ENCODE measurements at places on chromosomes 16 and 17.

DNA sequence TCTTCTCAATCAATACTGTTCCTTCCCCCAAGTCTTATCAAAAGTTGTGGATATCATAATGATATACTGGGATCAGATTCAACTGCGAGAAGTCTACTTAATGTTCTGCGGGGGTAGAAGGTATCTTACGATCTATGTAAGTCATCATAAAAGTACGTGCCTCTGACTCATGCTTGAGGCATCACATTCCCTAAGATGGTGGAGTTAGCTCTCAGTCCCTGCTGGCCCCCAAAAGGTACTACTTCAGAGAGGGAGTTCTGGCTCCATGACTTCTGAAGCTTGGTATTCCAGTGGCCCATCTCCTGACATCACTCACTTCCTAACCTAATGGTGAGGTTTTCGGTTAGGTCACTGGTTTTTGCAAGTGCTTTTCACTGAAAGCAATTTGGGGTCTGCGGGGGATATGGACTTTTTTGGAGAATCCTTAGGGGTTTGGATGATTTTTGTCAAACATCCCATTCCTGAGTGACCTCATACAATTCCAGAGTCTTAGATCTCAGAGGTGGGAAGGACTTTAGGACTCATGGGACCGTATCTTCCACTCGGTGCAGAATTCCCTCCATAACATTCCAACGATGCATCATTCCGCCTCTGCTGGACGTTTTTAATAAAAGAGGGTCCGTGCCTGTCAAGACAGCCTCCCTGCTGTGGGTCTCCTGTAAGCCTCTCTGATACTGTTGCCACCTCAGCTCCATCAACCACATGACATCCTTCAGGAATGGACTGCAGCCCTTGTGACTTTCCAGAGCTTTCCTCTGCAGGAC, 74.3 kb downstream of the DYNLRB2 start:
- DNase-seq, result peak; percentile 71

DNA sequence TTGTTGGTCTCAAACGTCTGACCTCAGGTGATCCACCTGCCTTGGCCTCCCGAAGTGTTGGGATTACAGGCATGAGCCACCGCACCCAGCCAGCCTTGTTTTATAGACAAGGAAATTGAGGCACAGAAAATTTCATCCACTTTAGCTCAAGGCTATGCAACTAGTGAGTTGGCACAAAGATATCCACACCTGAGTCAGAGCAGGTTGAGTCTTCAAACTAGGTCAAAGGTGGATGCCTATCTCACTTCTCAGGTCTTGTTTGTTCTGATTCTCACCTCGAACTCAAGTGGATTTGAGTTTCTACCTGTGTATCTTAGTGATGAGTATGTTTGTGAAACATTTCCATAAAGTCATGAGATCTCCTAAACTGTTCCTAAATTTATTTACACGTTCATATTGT, 35.6 kb upstream of the GAS7 start:
- DNase-seq, result no peak

DNA sequence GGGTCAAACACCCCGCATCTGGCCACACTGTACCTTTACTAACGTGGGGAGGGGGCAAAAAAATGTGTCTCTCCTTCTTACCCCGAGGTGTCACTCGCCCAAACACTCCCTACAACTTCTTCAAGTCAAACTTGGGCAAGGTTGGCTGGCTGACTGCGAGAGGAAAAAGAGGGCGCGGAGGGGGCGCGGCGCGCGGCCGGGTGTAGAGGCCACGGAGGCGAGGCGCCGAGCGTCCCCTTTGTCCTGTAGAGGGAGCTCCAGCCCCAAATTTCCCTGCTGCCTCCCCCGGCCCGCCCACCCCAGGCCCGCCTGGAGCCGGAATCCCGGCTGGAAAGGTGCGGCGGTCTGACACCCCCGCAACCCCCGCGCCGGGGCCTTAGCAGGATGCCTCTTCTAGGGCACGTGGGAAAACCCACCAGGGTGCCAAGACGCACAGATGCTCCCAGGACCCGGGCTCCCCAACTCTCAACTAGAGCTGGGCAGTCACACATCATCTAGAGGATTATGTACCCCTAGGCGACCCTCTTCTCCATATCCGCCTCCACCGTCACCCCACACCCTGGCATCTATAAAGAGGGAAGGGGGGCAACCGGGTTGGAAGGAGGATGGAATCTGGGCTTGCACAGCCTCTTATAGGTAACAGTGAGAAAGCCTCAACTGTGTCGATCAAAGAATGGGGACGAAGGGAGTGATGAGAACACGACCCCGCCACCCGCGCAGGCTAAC, 4.2 kb downstream of the IRX3 start:
- no peak for DNase-seq

DNA sequence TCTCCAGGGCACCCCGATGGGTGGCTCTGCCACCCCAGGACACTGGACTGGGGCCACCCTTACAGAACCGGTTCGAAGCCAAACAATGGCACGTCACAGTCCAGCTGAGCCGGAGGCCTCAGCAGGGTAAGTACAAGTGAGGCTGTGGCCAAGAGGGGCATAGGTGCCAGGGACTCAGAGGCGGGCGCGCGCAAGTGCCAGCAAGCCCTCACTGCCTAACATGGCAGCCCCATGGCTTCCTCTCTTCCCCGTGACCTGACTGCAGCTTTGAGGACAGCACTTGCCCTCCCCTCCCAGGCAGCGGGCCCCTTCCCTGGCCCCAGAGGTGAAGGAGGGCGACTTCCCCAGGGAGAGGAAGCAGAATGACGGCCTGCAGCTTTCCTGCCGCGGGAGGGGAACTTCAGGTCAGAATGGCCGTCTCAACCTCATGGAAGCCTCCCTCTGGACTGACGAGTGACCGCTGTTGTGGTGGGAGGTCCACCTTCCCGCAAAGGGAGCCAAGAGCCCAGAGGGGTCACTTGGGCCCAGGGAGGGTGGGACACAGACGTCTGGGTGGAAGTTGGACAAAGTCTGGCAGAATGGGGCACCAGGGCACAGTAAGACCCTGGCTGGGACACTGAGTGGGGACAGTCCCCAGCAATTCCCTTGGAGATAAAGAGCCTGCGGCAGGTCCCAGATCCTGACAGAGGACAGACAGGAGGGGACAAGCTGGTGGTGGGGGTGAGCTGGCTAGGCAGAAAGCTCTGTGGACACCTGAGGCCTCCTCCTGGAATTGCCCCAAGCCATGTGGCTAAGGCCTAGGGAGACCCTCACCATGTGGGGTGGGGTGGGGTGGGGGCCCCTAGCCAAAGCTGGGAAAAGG, 52.1 kb upstream of the TOB1 start:
- no peak for DNase-seq

- DNase-seq, result no peak
Observed at GRCh38 chr17:45232514-45233422, 11.1 kb downstream of the FMNL1 start.

DNA sequence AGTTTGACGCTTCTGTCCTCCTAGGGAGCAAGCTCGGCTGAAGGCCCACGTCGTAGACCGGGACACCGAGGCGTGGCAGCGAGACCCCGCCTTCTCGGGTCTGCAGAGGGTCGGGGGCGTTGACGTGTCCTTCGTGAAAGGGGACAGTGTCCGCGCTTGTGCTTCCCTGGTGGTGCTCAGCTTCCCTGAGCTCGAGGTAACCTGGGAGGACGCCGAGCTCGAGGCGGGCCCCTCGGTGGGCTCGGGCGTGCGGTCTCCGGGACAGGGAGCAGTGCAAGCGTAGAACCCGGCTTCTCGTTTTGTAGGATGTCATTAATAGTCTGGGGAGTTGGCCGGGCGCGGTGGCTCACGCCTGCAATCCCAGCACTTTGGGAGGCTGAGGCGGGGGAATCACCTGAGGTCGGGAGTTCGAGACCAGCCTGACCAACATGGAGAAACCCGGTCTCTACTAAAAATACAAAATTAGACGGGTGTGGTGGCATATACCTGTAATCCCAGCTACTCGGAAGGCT, 715 bp downstream of the ENDOV start:
- no peak for DNase-seq

- DNase-seq, result no peak
Observed at GRCh38 chr16:73031155-73031866, 16.6 kb downstream of the ZFHX3 start.

- DNase-seq, result no peak
Observed at GRCh38 chr17:66487981-66488468, 185.6 kb downstream of the PRKCA start.

GRCh38 chr17:28335959-28336871, 654 bp downstream of the TNFAIP1 start:
- peak; percentile 74 for DNase-seq

- no peak for DNase-seq
Observed at GRCh38 chr17:36884495-36885152, 52.7 kb upstream of the LHX1 start.

DNA sequence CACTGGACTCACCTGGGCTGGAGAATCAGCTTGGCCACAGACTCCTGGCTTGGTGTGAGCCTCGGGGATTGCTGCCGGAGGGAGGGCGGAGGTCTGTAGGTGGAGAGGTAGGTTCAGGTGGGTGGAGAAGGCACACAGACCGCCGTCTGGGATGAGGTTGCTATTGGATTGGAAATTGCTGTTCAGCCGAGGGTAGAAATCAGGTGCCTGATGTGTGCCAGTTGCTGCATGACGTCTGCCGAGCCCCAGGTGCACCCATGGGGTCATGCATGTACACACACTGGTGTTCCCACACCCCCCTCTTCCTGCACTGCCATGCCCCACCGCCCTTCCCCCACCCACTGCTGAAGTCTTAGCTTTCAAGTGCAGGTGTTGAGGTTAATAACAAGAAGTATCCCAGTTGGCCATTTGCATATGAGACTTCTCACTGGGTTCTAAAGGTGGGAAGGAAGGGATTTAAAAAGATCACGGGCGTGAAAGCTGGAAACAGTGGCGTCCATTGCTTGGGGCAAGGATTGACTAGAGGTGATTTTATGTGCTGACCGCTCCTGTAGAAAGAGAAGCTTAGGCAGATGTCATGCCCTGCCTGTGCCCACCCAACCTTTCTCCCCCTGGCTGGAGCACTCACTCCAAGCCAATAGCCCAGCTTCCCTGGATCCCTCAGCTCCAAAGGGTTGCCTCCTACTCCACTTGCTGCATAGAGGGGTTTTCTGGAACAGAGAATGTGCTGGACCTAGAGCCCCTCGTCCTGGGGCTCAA, 193.6 kb downstream of the CCDC182 start:
- no peak for DNase-seq

DNA sequence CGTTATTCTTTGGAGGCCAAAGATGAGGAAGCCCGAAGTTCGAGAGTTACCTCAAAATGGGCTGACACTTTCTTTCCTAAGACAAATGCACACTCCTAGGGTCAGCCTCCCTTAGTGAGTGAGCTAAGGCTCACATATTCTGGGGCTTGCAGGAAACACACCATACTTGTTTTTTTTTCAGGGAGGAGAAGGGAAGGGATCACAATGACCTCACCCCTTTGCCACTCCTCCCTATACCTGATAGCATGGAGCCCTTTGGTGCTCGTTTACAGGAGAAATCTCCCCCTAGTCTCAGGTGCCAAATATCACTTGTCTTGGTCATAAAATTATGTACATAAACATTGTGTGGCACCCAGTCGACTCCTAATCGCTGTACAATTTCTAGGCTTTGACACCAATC, 4.6 kb upstream of the TMEM100 start:
- DNase-seq, result no peak

- peak; percentile 61 for DNase-seq
Observed at GRCh38 chr16:85612191-85612800, 826 bp upstream of the GSE1 start.

GRCh38 chr16:74724820-74725549, 24.3 kb upstream of the MLKL start:
- peak; percentile 44 for DNase-seq

- no peak for DNase-seq
Observed at GRCh38 chr17:6422654-6423241, 12.2 kb downstream of the AIPL1 start.

DNA sequence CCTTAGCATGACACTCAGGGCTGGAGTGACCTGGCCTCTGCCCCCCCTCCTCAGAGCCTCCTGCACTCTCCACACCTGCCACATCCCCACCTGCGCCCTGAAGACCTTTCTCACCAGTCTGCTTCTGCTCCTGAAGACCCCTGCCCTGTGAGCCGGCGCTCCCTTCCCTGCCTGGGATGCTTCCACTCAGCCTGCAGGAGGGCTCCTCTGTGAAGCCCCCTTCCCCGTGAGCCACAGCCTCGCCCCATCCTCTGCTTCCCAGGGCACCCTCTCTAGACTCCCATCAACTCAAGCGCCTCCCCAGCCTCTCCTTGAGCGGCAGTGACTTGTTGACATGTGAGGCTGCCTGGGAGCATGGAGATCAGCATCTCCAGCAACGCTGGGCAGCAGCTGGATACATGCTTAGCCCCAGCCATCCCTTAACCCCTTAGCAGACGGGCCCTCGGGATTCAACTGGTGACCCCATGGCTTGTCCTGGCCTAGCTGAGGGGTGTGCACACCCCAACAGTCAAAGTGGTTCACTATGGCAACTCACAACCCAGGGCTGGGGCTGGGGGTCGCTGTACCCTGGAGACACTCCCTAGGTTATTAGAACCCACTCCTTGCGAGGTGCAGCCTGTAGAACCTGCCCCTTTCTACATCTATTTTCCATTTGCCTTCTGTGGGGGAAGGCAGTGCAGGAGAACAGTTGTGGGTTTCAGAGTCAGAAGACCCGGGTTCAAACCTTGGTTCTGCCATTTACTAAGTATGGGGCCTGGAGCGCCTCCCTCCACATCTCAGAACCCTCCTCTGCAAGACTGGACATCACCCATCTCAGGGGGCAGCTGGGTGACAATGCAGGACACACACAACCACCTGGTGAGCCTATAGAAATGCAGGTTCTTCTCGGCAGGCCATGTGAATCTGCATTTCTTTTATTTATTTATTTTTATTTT, 21.5 kb downstream of the TMEM235 start:
- no peak for DNase-seq

Measured in AG04450 (cell line).